ENCODE measurements at places on chromosomes 6 and 20.

- DNase-seq: no peak
Observed at GRCh38 chr6:9204171-9204570, 768.8 kb upstream of the SLC35B3 start.

- DNase-seq: peak; percentile 30
Observed at GRCh38 chr6:138107078-138107751, at the start of gene PERP. TSS of gene PERP (minus strand) at chr6:138107419. CDS start at chr6:138107340, 79 bp downstream.

DNA sequence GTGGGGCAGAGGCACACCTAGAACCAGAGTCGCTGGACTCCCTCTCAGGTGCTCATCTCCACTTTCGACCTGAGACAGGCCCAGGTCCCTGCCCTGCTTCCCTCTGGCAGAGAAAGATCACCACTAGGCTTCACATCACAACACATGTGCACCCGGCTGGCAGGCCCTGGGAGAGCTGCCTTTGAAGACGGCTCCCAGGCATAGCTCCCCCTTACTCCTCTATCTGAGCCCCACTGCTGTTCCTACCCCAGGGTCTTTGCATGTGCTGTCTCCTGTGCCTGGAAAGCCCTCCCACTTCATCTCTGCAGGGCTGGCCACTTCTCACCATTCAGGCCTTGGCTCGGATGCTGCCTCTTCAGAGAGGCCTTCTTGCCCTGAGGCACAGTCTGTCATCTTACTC lies 89.2 kb downstream of the NOL4L start:
- no peak for DNase-seq

DNA sequence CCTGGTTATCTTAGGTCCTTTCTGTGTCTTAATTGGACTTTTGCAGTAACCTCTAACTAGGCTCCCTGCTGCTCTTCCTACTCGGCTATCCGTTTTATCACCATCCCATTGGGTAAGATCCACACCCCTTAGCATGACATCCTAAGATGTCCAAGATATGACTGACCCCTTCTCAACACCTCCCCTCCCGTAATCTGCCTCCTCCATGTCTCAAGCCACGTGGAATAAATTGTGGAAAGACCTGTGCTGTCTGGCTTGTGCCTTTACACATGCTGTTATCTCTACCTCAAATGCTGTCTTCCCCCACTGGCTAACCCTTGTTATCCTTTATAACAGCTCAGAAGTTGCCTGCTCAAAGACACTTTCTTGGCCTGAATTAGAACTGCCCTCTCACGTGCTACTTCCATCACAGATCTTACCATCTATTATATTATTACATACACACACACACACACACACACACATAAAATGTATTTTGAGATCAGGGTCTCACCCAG lies 26.5 kb downstream of the EIF2S2 start:
- no peak for DNase-seq

DNA sequence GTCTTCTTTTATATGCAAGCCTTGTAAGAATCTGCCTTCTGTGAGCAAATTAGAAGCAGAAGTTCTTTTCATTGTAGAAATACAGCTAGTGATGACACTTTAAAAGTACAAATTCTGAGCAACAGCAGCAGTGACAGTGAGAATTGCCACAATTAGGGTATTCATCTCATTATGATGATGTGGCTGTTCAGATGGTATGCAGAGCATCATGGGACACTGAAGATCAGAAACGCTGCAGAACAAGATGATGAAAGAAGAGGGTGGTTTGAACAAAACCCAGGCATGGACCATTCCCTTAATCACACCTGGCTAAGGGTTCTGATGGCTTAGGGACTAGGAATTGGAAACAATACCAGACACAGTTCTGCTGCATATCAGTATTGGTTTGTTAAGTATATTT lies 312.7 kb upstream of the TBX18 start:
- DNase-seq: no peak
